ENCODE measurements at places on chromosomes 6 and 20.

GRCh38 chr6:160058603-160059215, 62.9 kb upstream of the SLC22A1 start:
- DNase-seq, result no peak

DNA sequence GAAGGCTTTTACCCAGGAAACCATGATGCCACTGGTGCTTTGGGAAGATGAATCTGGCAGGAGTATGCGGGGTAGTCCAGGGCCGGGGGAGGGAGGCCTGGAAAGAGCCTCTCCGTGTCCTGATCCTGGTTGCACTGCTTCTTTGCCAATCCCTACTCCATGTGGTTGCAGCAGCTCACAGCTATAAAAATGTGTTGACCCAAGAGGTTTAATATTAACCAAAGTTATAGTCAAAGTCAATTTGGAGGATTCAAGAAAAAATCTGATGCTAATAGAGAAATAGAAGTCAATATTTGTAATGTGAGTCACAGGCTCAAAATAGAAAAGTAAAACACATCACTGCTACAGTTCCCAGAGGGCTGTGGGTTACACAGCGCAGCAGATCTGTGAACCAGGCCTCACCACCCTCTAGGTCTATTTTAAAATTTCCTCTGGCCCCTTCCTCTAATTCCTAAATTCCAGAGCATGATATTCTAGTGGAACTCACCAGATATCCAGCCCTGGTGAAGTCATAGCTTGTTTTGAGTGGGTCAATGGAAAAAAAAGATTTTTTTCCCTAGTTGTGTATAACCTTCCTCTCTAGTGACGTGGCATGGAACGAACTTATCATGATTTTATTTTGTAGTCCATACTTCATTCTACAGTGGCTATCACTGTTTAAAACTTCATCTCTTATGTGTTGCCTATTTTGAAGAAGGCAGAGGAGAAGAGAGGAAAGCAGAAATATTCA, 63.2 kb upstream of the BMP2 start:
- DNase-seq, result no peak

DNA sequence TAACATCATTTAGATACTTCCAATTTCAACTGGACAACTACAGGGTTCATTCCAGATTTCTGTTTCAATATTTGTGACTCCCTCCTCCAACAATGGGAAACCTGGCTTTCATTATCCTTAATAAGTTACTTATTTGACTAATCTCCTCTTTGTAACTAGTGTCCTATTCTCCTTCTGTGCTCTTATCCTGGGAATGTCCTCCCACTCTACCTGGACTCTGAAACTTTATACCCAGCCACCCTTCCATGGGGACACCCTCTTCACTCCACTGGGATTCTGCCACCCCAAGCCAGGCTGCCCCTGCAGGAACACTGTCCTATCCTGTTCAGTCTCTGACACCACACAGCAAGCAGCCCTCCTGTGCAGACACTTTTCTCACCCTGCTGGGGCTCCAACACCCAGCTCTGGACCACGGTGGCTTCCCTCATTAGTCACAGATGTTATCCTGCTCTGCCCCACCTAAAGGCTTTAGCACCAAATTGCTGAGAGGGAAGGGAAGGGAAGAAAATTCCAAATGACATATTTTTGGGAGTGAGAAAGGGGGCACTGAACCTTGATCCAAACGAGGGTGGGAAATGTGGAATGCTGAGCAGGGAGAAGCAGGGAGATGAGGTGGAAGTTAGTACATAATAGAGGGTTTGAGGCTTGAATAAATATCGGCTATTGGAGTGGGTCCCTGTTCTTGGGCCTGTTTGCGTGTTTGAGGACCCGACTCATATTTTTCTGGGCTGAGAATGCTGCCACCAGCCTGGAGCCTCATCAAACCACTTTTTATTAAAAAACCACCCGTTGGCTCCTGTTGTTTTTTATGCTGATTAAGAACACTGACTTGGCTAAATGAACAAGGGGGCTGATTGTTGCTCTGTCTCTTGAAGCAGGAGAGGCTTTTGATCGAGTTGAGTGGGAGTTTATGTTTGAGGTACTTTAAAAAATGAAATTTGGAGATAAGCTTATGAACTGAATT, 54.0 kb upstream of the AKIRIN2 start:
- DNase-seq, result no peak

DNA sequence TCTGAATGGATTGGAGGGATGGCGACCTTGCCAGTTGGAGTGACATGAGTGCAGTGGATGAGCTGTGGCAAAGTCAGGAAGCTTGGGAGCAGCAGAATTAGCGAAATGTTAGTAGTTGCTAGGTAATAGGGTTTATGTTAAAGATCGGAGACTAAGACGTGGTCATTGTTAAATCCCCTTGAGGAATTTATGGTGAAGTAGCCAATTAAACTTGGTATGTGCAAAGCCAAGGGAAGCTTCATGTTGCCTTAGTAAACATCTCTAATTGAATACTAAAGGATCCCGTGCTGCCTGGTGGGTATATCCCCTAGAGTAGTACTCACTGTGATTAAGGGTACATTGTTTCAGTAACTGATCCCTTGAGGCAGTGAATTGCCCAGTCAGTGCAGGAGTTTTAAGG, 106.0 kb downstream of the PRIM2 start:
- no peak for DNase-seq

DNA sequence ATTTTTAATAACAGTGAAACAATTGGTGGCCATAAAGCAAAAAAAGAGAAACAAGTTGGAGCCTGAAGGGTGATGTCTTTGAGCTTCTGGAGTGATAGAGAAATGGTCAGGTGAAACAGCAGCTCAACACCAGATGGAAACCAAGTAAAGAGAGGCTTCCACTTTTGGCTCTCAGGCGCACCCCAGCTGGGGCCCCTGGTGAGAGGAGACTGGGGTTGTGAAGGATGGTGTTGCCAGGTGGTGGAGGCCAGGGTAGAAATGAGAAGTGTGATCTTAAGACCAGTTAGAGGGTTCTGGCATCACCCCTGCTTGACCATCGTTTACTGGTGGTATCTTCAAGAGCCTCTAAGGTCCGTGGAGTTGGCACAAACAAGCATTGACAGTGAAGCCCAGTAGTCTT, 126.0 kb upstream of the AKIRIN2 start:
- DNase-seq, result no peak

DNA sequence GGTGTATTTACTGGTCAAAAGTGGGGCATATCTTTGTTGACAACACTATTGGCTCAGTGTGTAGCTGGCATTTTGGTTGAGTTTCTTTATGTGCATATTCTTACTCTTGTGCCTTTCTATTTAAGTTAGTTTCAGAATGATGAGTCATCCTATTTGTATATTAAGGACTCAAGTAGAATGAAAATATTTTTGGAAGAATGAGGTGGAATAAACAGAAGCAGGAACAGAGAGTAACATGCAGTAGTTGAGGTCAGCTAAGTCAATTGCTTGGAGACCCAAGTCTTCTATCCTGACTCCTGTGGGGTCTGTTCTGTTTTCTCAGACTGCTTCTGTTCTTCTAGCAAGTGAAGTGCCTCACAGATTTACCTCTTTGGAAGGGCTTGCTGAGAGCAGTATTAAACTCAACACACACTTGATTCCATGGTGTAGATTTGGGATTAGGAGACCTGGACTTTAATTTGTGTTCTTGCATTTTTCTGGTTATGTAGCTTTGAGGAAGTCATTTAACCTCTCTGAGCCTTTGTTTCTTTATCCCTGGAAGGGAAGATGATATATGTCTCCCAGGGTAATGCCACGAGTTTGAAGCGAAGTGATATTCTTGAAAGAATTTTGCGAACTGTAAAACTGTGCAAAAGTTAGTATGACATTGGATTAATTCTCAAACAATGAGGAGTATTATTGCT, 324.3 kb downstream of the QKI start:
- DNase-seq, result no peak

- DNase-seq, result no peak
Measured at GRCh38 chr6:39362487-39362865, 40.0 kb upstream of the KCNK16 start.

DNA sequence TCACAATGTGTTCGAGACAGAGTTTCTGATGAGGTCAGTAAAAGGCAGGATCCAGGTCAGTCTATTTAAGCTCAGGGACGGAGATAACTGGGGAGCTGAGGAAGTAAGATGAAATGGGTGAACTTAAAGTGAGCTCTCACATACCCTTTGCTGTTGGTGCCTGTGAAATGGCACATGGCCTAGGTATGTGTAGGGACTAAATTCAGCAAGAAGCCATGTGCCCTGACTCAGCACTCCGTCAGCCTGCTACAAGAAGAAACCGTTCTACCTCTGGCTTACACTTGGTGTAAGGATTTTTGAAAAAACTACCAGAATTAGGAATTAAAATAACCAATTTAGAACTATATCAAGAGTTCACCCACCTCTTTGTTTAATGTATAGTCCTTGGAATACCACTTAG, 41.1 kb upstream of the TRDN start:
- no peak for DNase-seq

GRCh38 chr6:168115748-168116437, 36.9 kb upstream of the FRMD1 start:
- DNase-seq, result no peak

GRCh38 chr6:81736428-81736827, 16.1 kb downstream of the TENT5A start:
- no peak for DNase-seq

DNA sequence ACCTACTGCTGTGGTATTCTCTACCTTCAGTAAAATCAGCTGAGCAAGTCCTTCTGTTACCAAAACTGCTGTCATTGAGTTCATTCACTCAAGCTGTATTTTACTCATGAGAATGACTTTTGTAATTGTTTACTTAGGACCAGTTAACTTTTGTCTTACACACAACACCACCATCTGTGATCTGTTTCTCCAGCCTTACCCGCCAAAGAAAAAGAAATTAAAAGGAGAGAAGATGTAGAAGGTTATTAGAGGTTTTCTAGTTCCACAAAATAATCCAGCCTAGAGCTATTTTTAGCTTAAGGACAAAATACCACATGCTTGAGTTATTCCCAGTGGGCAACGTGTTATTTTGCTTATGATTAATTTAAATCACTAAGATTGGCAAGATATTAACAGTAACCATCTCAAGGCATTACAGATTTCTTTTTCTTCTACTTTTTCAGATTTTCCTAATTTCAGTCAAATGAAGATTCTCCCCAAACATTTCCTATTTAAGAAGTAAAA, 38.2 kb downstream of the FAM8A1 start:
- DNase-seq, result no peak

- DNase-seq, result no peak
Measured at GRCh38 chr6:4819706-4820283, 43.6 kb downstream of the CDYL start.

GRCh38 chr6:47083586-47084047, 41.5 kb upstream of the ADGRF1 start:
- DNase-seq, result no peak

- no peak for DNase-seq
Measured at GRCh38 chr6:24334285-24334684, 23.6 kb downstream of the DCDC2 start.

DNA sequence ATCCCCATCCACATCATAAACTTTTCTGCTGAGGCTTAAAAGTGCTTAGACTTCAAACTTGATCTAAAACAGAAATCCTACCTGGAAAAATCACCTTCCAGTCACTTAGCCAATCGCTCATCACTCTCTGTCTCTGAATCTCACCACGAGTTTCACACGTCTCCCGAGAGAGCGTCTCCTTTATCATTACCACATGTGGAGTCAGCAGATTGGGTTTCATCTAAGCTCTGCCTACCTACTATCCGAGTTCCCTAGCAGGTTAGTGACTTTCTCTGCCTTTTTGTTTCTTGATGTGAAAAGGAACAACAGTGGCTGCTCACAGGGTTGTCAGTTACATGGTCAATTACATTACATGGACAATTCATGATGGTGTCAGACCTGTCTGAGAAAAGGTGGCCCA, 286.2 kb downstream of the ESR1 start:
- no peak for DNase-seq

GRCh38 chr20:56316051-56316450, 42.7 kb upstream of the FAM210B start:
- no peak for DNase-seq

GRCh38 chr20:23659989-23660837, 22.5 kb upstream of the CST3 start:
- DNase-seq, result no peak

Data from effector CD8-positive, alpha-beta T cell (primary cell).